ENCODE measurements at places on chromosomes 6 and 20.

DNA sequence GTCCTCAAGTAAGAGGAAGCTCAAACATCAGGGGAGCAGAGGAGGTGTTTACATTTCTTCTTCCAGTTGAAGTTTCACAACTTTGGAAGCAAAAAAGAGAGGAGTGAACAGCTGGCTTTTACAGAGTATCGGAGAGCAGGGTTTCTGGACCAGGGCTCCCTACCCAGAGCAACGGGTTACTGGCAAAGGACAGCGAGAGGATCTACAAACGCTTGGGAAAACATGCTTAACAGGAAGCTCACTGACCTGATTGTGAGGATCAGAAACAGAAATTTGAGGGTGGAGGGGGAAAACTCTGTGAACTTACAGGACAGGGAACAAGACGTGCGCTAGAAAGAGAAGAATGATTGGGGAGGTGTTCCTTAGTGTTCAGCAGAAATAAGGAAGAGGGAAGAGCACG, 85.7 kb upstream of the TAB2 start:
- DNase-seq, result no peak

- DNase-seq, result no peak
Observed at GRCh38 chr20:19960745-19961144, 56.4 kb upstream of the NAA20 start.

GRCh38 chr6:19380293-19380692, 456.9 kb upstream of the ID4 start:
- no peak for DNase-seq

GRCh38 chr20:49775229-49775693, 37.4 kb upstream of the SLC9A8 start:
- DNase-seq, result peak; percentile 41

- no peak for DNase-seq
Observed at GRCh38 chr20:45096781-45097180, 4.1 kb downstream of the KCNS1 start.

DNA sequence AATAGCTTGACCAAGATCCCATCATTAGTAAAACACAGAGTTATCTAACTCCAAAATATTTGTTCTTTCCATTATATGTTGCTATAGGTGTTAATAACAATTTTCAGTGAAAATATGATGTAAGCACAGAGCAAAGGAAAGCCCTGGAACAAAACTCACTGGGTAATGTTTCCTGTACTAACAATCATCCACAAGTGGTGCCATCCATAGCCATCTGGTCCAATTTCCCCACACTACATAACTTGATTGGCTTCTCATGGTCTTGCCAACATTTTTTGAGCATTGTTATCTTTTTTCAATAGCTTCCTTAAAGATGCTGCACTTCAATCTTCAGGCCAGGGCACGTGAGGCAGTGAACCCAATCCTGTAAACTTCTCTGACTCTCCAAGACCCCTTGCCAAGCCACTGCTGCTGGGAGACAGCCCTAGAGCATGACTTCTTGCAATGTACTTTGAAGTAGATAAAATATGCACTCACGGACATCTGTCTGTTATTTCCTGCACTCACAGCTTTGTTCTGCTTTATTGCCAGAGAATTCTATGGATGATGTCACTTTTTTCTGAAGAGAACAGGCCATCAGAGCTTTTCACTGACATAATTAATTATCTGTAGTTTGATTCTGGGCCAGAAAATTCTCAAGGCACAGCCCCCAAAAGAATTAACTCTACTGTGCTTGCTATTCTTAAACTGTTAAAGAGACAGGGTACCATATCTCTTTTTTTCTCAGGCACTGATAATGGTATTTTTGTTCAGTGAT, 97.5 kb upstream of the TMEM30A start:
- no peak for DNase-seq

DNA sequence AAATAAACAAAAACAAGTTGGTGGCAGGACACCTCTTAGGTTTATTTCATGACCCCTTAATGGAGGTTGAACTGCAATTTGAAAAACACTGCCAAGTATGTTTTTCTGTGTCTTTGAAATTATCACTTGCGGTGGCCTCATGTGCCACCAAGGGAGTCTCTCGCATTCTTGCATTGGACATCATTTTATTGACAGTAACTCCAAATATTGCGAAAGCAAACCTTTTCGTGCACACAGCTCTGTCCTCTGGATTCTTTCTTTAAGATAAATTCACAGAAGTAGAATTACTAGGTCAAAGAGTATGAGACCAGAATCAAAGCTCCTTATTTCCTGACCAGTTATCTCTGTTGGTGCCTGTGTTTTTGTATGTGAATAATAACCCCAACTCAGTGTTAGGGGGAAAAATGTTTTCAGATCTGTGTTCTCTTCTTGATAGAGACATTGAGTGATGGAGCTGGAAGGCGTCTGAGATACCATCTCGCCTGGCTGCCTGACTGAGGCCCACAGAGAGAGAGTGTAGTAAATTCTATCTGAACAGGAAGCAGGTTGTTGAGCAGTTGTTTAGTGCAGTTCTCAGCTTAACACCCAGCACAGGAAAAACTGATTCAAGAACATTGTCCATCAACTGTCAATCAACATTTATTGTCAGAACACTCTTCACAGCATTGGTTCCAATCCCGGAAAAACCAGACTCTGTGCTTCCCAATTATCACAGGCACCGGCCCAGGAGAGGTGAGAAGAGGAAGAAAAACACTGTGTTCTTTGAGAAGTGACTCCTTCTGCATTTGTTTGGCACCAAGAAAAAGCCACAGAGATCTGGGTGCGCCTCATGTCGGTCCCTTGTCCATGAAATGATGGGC, 2.2 kb upstream of the CCDC167 start:
- peak; percentile 56 for DNase-seq

GRCh38 chr6:132730560-132730959, 16.7 kb upstream of the VNN1 start:
- no peak for DNase-seq

DNA sequence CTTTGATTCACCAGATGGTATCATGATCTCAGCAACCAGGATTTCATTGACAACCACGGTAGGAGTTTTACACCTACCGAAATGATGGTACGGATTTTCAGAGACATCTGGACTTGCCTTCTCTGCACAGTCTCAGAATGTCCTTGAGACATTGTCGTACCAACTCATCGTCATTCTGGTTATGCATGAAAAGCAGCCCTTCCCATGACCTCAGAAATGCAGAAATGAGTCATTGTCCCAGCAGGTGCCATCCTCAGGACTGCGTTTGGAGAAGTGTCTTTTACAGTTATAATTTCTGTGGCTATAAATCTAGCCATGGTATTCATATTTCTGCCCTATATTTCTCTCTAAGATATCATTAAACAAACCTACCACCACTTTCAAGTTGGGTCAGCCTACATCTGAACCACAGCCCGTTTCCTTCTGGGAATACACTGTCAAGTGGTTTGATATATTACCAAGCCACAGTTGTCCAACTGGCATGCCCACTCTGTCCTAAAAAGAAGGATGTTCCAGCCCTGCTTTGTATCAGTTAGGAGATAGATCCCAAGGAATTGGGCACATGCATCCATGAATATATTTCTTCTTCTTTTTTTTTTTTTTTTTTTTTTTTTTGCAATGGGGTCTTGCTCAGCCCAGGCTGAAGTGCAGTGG, 7.5 kb upstream of the BFSP1 start:
- DNase-seq, result no peak

- no peak for DNase-seq
Observed at GRCh38 chr6:147567141-147567805, 58.8 kb downstream of the SAMD5 start.

GRCh38 chr6:151693366-151693765, 114.1 kb upstream of the ESR1 start:
- DNase-seq, result no peak

- no peak for DNase-seq
Observed at GRCh38 chr20:37207171-37207570, 27.8 kb upstream of the MROH8 start.

DNA sequence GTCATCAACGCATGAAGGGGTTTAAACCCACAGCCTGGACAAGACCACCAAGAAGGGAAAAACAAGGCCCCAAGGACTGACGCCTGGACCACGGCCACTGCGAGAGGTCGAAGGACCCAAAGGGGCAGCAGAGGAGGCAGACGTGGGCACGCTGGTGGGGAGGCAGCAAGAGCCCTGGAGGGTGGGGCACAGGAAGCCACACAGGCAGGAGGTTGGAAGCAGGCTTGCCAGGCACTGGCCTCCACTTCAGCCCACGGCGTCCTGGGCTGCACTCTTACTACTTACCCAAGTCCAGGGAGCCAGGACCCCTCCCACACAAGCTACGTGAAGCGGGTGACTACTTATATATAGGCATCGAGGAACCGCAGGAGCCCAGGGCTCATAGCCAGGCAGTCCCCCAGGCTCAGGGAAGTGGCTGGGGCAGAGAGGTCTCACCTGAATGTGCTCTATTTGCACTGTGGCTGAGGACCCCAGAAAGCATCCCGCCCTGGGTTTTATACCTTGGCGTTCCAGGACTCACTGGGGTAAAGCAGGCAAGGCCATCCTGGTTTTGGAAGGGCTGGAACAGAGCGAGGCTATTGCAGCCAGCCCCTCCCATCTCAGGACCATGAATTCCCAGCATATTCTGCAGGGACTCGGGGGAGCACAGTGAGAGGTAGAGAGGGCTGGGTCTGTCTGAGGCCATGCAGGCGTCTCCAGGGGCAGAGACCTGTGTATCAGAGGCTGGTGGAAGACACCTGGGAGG, 113.8 kb upstream of the AFDN start:
- DNase-seq, result no peak

- no peak for DNase-seq
Observed at GRCh38 chr6:164290101-164290500, 875.6 kb downstream of the QKI start.

Measured in SK-N-DZ (cell line).